ENCODE measurements at places on chromosomes 6 and 20.

DNA sequence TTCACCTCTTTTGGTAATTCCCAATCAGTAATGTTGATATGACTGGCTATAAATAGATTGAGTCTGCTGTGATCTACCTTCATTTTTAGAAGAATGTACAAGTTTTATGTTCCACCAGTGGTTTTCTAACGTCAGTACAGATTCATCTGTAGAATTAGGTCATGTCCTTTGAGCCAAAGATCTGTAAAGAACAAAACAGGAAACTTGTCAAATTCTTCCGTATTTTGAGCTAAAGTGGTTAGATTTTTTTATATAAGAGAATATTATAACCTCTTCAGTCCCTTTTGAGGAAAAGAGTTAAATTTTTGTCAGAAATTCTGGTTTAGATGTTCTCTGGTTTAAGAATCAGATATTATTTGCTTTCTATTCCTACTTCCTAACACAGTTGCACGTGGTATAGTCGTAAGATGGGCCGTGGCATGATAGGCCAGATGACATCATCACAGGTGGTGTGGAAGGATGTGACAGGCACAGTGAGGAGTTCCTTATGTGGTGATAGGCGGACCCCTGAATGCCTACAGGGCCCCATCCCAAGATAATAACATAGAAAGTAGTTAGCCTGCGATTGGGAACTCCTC lies 62.3 kb downstream of the SNX9 start:
- DNase-seq, result no peak

- DNase-seq, result no peak
Measured at GRCh38 chr6:82954937-82955577, 110.6 kb downstream of the UBE3D start.

- no peak for DNase-seq
Measured at GRCh38 chr6:116159782-116160524, 34.0 kb upstream of the COL10A1 start.

GRCh38 chr6:44456070-44456965 lies 68.8 kb downstream of the CDC5L start:
- DNase-seq, result peak; percentile 61

GRCh38 chr20:32845786-32846185 lies 12.9 kb upstream of the EFCAB8 start:
- DNase-seq, result no peak

DNA sequence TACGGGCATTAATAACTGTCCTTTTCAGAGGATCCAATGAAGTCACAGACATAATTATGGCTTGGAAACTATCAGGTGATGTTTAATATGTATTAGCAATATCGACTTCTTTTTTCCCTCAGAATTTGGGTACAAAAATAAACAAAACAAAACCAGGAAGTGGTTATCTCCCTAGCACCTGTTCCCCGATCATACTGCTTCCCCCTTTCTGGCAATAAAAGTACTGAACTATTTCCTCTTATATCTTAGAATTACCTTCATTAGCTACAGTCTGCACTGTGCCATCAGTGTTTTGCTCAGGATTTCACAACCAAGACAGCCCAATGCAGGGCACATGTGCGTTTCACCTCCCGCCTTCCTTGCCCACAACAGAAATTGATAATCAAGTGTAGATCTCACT lies 216.9 kb upstream of the BTBD3 start:
- no peak for DNase-seq

- no peak for DNase-seq
Measured at GRCh38 chr20:33971147-33971975, 22.4 kb upstream of the RALY start.

- no peak for DNase-seq
Measured at GRCh38 chr6:122799916-122800686, 11.0 kb downstream of the SMPDL3A start.

- no peak for DNase-seq
Measured at GRCh38 chr20:48017509-48017908, 232.2 kb upstream of the SULF2 start.

DNA sequence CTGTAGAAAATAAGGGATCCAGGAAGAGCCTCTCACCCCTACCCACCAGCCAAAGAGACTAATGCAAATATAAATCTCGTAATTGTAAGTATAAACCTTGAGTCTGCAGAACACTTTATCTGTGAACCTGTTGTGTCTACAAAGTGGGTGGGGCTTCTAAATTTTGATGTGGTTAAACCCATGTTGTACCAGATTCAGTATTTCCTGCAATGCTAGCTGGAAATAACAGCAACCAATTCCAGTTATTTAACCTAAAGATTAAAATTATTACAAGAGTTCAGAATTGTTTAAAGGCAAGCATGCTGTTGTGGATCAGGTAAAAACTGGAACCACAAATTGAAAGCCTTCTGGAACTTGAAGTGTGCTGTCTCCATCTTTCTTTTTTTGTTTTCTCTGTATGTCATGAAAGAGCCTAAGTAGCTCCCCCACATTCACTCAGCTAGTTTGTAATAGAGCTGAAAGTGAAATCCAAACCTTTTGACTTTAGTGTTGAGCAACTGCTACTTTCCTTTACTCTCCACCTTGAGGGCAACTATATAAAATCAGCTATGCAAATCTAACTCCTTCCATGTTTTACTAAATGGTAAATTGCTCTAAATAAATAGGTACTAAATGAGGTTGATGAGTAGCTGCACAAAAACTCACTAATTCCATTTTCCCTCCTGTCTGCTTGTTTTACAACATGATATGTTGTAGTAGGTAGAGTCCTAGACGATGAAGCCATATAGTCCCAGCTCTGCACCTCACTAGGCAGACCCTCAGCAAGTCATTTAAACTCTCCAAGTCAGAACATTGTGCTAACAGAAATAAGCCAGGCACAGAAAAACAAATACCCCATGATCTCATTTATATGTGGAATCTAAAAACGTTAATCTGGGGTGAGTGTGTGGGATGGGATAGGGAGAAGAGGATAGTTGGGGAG lies 17.9 kb upstream of the THEMIS start:
- DNase-seq, result peak; percentile 66

- no peak for DNase-seq
Measured at GRCh38 chr6:145626857-145627256, 108.5 kb downstream of the EPM2A start.

- no peak for DNase-seq
Measured at GRCh38 chr20:17300113-17300512, 73.3 kb downstream of the PCSK2 start.

- no peak for DNase-seq
Measured at GRCh38 chr20:5945963-5946362, 4.4 kb downstream of the TRMT6 start.

DNA sequence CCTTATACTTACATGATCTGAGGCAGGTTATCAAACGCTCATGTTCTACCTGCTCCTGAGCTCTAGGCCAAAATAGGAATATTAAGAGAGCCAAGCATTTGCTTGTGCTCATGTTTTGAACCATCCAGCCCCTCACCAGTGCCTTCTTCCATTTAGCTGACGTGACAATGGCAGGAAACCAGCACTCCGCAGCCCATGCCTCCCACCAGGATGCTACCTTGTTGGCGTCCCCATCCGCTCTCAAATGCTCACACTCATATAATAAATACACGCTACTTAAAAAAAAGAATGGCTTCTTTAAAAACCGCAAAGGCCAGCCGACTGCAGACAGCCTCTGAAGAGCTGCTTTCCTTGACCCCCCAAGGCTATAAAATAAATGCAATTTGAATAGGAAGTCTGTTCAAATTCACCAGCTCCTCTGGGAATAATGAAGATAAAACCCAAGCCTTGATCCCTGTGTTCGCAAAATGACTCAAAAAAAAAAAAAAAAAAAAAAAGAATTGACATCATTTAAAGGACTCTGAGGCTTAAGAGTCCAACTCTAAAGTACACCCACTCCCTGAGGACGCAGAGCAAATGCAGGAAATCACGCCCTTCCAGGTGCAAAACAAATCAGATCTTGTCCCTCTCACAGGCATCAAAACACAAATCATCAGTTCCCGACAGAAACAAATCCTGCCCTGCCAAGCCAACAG lies 29.0 kb downstream of the RNASET2 start:
- DNase-seq, result no peak

- no peak for DNase-seq
Measured at GRCh38 chr20:44113618-44114376, 73.2 kb downstream of the JPH2 start.

- DNase-seq, result no peak
Measured at GRCh38 chr6:111050261-111051023, 36.9 kb upstream of the SLC16A10 start.

DNA sequence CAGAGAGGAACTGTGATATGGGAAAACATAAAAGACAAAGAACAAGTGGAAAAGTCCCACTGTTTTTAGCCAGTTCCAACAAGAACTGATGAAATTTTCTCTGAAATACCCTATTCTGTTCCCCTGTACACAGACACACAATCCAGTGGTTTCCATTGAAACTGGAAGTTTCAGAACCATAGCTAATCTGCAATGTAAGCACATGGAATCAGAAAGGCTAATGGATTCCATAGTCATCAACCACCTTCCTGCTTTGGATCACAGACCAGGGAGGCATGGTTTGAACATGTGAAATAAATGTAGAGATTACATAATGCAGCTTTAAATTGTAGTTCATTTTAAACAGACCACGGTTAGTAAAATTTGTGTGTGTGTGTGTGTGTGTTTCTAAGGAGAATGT lies 242.1 kb downstream of the GJA1 start:
- no peak for DNase-seq

DNA sequence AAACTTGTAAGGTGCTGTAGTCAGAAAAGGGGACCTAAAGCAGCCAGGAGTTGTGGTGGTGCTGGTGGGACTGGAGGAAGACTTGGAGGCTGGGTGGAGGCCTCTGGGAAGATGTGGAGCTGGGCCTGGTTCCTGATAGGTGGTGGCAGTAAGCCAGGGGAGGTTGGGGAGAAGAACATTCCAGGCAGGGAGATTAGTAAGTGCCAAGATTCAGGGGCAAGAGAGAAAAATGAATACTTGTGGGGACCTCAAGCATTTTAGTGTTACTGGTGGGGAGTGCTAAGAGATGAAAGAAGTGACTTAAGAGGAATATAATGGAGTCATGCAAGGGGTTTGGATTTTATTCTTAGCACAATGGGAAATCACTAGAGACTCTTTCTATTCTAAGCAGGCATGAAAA lies 79.0 kb upstream of the B3GAT2 start:
- DNase-seq, result no peak

DNA sequence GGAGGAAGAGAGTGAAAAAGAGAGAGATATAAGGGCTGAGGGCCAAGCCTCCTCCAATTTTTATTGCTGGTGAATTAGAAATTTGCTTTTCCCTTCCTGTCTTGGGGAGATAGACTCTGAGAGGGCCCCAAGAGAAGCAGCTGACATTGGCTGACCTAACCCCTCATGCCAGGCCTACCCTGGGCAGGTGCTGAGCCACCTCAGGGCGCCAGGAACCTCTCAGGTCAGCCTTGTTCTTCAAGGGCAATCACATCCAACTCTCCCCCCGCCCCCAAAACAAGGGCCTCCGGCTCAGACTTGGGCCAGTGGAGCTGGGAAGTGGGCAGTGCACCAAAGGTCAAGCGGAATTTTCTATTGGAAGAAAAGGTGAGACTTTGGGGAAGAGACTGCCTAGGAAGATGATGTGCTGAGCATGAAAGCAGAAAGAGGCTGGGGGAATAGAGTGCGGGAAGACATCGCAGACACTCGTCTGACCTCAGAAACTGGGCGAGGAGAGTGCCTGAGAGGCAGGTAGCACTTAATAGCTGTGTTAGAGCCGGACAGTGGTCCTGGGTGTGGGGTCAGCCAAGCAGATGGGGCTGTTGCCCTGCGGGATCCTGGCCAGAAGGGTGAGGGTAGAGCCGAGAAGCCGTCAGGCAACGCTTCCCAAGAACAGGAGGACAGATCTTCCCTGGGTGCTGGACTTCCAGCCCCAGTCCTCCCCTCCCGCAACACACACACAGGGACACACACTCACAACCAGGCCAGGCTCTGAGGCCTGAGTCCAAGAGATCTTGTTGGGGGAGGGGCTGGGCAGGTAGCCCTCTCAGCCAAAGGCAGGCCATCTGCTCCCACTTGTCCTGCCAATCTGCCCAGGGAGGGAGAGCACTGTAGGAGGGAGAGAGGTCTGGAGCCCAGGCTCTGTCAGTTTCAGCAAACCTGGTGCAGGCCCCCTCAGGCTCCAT lies 3.7 kb upstream of the FASTKD5 start:
- DNase-seq, result no peak

DNA sequence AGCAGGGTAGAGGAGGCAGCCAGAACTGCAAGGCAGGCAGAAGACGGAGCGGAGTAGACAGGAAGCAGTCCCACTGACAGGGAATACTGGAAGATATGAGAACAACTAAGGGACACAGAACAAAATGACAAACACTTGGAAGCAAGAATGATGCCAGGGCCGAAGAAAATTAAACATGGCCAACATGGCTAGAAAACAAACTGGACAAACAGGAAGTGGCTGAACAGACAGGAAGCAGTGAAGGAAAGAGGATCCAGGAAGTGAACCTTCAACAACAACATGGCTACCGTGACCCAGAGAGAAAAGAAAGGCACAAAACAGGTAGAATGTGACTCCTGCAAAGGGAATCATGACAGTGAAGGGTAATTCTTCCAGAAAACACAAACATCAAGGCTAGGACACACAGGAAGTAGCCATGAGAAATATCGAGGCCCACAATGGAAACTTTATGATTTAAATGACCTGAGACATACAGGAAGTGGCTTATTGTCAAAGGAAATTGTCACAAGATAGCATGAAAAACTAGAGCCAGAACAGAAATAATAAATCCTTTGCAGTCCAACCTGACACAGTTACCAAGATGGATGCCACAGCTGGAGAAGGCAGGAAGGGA lies 9.1 kb downstream of the COL11A2 start:
- no peak for DNase-seq

DNA sequence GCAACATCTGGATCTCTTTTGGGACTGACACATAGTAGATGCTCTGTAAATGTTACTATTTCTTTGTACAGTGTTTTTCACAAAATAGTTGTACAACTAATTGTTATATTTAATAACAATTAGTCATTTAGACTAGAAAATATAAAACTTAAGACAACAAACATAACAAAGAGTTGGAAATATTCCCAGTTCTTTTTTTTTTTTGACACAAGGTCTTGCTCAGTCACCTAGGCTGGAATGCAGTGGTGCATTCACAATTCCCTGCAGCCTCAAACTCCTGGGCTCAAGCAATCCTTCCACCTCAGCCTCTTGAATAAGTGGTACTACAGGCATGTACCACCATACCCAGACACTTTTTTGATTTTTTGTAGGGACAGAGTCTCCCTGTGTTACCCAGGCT lies 105.8 kb downstream of the UTRN start:
- no peak for DNase-seq

DNA sequence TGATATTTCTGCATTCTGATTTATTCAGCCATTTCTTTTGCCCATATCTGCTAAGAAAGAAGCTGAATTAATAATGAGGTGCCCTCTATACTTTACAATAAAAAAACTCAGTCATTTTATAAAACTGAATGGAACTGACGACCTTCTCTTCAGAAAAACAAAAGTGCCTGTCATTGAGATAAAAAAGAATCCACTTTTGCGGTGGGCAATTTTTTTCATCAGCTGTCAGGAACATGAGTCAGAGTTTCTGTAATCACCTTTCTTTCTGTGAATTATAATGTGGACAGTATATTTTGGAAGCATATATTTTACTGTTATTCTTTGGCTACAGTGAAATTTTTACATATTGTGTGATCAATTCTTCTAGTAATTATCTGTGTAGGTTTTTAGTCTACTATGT lies 33.4 kb downstream of the IL20RA start:
- DNase-seq, result no peak

Measured in MM.1S (cell line).